ENCODE measurements at places on chromosomes 11 and 22.

DNA sequence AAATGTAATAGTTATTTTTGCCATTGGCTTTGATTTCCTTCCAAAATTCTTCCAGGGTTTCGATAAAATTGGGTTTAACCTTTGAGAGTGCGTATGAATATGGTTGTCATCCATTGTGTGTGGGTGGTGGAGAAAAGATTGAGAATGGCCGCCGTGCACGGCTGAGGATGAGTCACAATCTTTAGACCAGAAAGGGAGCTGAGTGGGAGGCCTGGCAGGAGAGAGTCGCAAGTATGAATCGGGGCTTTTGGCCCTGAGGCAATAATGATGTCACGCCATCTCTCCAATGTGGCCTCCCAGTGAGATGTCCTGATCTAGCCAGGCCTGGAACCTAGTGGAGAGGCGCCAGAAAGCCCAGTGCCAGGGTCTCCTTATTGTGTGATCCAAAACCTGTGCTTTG, 33.1 kb upstream of the SMPD1 start:
- DNase-seq, result peak; percentile 22

GRCh38 chr11:35330931-35331330, 88.4 kb downstream of the SLC1A2 start:
- DNase-seq, result peak; percentile 40

GRCh38 chr11:64275031-64275800, 9.2 kb downstream of the BAD start:
- DNase-seq, result no peak

DNA sequence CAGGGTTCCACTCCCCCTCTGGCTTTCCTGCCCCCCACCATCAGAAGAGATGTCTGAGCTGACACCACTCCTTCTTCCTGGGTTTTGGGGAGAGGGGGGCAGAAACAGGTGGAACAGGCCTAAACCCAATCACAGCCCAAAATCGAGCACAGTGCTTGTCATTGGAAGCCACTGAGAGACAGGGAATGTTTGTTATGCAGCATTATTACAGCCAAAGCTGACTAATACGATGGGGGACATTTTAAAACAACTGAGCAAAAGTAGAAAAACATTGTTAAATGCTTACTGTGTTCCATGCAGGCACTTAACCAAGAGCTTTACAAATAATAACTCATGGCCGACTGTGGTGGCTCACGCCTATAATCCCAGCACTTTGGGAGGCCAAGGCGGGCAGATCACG, 32.5 kb upstream of the RTL6 start:
- no peak for DNase-seq

- no peak for DNase-seq
Observed at GRCh38 chr11:97751405-97751804, 1269.3 kb upstream of the CNTN5 start.

DNA sequence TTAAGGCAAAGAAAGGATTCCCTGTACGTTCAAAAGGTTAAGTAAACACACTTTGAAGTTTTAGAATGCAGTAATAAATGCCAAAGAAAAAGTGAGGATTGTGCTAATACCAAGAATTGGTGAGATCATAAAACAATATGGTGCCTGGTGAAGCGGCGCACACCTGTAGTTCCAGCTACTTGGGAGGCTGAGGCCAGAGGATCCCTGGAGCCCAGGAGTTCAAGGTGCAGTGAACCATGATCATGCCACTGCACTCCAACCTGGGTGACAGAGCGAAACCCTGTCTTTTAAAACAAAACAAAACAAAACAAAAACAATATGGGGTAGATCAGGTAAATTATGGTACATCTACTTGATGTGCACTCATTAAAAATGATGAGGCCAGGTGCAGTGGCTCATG, 73.4 kb upstream of the APOA1 start:
- no peak for DNase-seq

DNA sequence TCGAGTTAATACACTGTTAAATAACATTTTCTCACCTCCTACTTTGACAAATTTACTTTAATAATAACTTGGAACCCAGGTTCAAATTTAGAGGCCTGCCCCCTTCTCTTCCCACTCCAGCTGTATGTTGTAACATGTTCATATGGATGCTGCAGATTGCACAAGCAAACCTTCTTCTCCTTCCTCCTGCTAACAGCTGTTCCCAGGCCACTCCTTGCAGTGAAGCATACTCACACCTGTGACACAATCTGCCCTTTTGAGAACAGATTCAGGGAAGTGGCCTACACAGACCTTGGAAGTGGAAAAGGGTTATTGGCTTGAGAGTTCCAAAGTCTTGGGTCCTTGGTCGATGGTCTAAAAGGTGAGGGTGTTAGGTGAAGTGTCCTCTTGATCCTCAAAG, 131.9 kb downstream of the TEAD1 start:
- DNase-seq, result no peak

DNA sequence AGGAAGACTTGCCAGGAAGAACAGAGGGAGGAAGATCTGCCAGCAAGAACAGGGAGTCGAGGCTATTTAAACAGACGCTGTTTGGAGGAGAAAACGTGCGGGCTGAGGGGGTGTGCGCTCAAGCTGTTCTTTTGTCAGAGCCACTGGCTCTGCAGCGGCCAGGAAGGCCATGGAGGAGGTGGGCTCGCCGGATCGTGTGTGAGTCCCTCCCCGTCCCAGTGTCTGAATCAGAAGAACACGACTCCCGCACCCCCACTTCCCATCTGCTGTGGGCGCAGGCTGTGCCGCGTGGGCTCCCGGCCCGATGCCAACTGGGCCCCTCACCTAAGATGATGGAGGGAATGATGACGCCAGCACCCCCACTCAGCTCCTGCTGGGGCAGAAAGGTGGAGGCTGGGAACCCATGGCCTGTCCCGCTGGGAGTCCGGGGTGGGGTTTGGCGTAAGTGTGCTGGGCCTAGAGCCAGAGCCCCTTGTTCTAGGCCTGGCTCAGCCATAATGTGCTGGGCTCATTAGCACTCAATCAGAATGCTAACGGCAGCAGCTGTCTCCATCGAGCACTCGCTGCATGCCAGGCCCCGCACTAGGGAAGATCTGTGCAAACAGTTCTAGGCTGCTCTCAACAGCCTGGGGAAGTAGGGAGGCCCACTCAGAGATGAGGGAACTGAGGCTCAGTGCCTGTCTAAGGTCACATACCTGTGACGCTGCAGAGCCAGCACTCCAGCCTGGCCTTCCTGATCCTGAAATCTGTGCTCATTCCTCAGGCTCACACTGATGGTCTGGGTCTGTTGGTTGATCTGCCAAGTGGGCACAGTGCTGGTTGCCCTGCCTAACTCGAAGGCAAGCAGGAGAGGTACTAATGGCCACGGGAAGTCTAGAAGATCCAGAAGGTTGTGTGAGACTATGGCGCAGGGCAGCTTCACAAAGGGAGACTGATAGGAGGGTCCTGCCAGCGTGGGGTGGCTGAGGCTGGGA, 11.5 kb downstream of the NPTXR start:
- no peak for DNase-seq

DNA sequence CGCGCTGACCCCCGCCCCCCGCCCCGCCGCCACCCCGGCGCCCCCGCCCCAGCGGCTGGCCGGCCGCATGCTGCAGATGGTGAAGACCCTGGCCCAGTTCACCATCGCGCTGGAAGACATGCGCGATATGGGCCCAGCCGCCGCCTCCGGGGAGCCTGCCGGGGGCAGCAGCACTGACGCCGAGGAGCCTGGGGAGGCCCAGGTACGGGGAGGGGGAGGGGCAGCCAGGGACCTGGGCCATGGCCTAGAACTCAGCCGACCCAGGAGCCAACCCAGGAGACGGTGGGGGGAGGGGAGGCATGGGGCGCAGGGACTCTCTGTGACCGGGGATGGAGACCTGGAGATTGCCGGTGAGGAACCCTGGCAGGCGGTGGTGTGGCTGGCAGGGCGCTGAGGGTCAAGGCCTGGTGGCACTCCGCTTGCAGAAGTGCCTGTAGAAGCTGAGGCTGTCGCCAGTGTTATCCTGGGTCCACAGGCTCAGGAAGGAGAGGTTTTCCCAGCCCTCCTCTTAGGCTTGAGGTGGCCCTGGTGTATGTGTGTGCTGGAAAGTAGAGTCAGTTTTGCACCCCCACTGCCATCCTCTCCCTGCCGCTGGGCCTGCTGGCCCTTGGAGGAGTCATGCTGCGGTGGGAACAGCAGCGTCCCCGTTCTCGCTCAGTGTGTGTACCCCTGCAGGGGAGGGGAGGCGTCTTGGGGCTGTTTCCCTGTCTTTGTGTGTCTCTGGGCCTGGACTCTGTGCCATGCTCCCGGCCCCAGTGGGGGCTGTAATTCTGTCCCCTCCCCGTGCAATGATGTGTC, 32.9 kb upstream of the RELT start:
- DNase-seq, result no peak

DNA sequence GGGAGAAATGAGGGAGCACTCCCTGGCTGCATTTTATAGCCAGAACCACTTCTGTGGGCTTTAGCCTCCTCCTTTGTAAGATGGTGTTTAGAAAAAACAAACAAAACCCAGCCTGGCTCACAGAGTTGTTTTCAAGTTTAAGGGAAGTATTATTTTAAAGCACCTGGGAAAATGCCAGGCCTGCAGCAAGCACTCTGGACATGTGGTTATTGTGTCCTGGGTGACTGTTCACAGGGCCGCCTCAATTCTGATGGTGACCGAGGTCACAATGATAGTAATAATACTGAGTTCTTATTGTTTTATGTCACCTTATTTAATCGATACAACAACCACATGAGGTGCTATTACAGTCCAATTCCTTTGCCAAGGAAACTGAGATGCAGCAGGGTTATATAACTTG, 20.7 kb upstream of the SLC22A12 start:
- no peak for DNase-seq

- no peak for DNase-seq
Observed at GRCh38 chr11:111386611-111387150, 7.6 kb upstream of the POU2AF1 start.

DNA sequence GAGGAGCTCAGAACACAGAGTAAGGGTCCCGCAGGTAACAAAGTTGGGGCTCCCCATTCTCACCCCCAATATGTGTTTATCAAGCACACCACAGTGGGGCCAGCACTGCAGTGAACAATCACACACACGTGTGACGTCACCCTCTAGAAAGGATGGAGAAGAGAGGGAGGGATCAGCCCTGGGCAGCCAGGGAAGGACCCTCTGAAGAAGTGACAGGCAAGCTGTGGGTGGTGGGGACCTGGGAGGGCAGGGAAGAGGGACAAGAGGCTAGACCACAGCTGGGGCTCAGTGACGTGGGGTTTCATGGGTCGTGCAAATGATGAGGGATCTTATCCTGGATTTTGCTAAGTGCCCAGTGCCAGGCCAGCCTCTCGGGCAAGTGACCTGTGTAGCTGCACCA, 28.7 kb upstream of the MYEOV start:
- no peak for DNase-seq

DNA sequence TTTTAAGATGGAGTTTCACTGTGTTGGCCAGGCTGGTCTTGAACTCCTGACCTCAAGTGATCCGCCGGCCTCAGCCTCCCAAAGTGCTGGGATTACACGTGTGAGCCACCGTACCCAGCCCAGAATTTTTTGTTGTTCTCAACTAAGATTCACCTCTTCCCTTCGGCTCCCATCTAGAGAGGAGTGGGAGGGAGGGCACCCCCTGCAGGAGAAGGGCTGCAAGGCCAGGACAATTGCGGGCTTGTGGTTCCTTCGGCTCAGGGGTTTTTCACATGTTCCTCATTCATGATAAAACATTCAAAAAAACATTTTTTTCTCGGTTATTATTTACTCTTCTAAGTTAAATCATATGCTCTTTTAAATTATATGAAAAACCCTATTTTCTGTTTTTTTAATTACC, 201.1 kb upstream of the LRRC4C start:
- no peak for DNase-seq

- no peak for DNase-seq
Observed at GRCh38 chr22:35802885-35803284, 85.2 kb downstream of the APOL5 start.

DNA sequence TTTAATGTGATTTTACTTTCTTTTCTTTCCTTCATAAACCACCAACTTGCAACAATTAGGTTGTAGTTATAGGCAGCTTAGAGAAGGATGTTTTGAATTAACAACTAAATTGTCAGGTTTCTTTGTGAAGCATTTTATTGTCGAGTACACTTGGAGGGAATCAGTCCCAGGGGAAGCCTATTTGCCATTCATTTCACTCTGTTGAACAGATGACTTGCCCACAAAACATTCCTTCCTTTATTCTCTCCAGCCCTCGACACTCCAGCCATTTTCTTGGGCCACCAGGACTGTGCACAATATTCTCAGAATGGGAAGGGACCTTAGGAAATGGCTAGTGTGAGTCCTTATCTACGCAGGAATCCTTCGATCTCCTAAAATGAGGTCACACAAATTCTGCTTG, 620.6 kb downstream of the SOX6 start:
- DNase-seq, result no peak

DNA sequence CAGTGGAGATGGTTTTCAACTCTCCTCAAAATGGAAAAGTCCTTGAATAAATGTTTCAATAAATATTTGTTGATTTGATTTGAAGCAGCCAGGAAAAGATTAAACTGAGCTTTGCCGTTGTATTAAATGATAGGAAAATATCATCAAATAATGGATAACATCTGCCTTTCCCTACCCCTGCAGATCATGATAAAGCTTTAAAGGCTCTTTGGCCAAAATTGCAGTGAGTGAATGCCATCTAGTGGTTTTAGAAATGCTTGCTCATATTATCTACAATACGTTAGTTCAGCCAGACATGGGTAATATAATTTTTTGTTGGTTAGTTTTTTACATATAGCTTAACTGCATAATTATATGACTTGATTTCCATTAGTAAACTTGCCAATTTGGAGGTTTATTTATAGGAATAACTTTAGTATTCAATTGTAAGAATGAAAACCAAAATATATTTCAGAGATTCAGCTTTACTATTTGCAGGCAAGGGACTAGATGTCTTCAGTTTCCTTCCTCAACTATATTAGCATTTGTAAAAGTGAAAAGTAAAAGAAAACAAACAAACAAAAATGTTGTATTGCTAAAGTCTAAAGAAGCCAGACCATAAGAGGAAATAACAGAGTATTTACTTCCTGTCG, 159.2 kb downstream of the MSANTD4 start:
- DNase-seq, result no peak
